Effector memory CD4-positive, alpha-beta T cell (primary cell): ENCODE measurements at places on chromosomes 3 and 15.

- no peak for DNase-seq
These were observed 431.4 kb downstream of the GRM7 start for GRCh38 chr3:7292362-7292761.

GRCh38 chr3:26312816-26313215, 309.8 kb upstream of the LRRC3B start:
- no peak for DNase-seq

DNA sequence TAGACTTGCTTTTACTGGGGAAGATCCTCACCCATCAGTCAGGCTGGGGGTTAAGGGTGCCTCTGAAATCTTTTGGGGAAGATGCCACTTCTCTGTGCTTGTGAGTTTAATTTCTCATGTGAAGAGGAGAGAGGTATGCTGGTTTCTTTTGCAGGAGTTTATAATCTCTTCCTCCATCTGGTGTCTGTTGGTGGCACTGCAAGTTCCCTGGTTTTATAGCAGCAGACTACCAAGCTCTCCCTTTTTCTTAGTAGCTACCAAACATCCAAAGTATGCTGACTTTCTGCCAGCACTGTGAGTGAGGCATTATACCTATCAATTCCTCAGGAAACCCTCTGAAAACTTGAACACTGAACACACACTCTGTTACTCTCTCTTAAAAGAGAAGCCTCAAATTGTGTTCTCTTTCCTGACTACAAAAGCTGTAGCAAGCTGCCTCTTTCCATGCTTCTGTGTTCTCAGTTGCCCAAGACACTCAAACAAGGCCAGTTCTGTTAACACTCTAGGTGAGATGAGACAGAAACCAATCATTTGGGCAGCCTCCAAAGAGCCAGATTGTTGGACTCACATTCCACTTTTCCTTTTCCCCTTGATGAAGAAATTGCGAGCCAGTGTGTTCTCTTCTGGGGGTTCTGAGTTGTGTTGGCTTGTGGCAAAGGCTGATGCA, 299.5 kb downstream of the GAP43 start:
- no peak for DNase-seq

- DNase-seq, result no peak
These were observed 549.5 kb downstream of the PYDC2 start for GRCh38 chr3:192010490-192010889.

GRCh38 chr15:101266787-101267186, 10.5 kb downstream of the SELENOS start:
- DNase-seq, result no peak

DNA sequence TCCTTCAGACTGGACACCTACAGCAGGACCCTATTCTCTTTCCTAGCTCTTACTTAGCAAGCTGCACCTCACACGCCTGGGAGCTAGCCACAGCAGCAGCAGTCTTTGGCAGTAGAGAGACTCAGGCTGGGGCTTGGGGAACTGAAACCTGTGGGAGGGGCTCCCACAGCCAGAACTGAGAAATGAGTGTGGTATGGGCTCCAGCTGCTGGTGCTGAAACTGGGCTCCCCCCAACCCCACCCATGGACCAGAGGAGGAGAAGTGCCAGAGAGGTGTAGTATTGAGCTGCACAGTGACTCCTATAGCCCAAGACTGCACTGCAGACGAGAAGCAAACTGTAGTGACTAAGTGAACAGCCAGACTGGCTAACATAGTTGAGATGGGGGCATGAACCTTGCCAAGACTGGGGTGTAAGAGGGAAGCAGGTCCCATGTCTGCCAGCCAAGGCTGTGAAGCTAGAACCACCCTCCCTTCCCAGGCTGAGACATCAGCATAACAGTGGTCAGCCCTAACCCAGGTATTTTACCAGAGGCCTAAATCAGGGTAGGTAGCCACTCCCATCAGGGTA, 62.5 kb downstream of the MYO5A start:
- no peak for DNase-seq

DNA sequence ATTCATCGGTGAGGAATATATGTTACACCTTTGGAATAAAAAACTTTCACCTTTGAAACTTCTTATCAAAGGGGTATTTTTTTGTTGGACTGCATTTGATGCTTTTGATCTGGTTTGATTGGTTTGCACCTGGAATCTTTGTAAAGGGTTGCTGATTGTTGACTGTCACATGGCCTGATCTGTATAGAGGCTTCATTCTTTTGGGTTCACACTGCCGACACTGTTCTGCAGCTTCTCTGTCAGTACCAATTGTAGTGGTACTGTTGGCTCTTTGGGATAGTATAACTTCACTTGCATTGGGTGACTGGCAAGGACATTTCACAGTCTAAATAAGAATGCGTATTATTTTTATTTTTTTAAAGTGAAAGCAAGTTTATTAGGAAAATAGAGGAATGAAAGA, 155.7 kb downstream of the DOCK3 start:
- no peak for DNase-seq

- no peak for DNase-seq
These were observed 28.6 kb upstream of the ACKR4 start for GRCh38 chr3:132568422-132568821.

GRCh38 chr3:120093911-120094775, at the start of gene GSK3B:
Gene GSK3B (minus strand): TSS chr3:120094447. CDS start chr3:120093434, 1,013 bp downstream.
- DNase-seq, result peak; percentile 65

- DNase-seq, result no peak
These were observed 53.5 kb downstream of the MAGEF1 start for GRCh38 chr3:184658223-184658928.

- DNase-seq, result no peak
These were observed 151.9 kb downstream of the RBPMS2 start for GRCh38 chr15:64623347-64623996.

- no peak for DNase-seq
These were observed 50.4 kb downstream of the PDE8A start for GRCh38 chr15:85031944-85032558.

GRCh38 chr3:114272271-114272670, 21.6 kb upstream of the TIGIT start:
- DNase-seq, result no peak

- DNase-seq, result no peak
These were observed 34.5 kb upstream of the INSYN1 start for GRCh38 chr15:73787621-73788020.

DNA sequence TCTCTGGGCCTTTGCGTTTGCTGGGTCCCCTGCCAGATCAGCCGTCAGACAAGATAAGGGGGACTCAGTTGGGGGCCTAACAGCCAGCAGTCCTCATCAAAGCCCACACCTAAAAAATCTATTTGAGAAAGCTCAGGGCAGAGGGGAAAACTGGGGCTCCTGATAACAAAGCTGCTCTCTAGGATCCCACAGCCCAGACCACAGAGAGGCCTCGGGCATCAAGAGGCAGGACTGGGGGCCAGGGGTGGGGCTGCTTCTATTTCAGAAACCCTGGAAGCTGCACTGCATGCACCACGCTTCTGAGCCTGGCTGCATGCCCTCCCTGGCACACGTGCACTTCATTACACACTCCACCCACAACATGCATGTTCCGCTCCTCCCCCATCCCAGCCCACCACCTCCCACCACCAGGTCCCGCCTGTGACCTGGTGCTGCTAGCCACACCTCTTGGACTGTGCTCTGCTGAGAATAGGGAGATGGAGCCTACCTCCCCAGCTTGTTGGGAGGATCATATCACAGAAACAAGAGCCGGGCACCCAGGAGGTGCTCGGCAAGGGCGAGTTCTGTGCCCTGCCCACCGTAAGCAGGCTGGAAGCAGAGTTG, 26.6 kb downstream of the FBLN2 start:
- no peak for DNase-seq

DNA sequence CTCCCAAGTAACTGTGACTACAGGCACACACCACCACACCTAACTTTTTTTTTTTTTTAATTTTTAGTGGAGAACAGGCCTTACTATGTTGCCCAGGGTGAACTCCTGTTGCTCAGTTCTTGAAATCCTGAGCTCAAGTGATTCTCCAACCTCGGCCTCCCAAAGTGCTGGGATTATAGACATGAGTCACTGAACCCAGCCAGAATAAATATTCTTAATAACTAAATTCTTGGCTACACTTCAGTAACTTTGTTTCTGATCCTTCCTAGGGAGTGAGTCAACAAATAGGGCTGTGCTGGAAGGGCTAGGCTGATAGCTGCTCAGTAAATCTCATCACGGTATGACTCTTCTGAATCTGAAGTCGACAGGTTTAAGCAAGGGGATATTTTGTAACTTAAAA, 56.6 kb downstream of the P3H2 start:
- DNase-seq, result no peak

GRCh38 chr15:89330119-89330518, 4.5 kb downstream of the POLG start:
- DNase-seq, result no peak

- DNase-seq, result no peak
These were observed 41.4 kb upstream of the EIF1B start for GRCh38 chr3:40267937-40268724.

DNA sequence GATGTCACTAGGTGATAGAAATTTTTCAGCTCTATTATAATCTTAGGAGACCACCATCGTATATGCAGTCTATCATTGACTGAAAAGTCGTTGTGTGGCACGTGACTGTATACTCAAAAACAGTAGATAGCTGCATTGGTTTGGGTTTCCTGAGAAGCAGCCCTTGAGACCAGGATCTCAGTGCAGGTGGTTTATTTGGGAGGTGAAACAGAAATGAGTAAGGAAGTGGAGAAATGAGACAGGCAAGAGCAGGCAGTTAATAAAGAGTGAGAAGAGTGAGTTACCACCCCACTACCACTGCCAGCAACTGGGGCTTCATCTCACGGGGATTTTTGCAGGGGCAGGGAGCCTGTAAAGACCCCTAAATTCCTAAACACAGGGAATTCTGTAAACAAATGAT, 221.0 kb downstream of the SHQ1 start:
- no peak for DNase-seq

GRCh38 chr15:93166675-93167074, 77.7 kb upstream of the RGMA start:
- no peak for DNase-seq

DNA sequence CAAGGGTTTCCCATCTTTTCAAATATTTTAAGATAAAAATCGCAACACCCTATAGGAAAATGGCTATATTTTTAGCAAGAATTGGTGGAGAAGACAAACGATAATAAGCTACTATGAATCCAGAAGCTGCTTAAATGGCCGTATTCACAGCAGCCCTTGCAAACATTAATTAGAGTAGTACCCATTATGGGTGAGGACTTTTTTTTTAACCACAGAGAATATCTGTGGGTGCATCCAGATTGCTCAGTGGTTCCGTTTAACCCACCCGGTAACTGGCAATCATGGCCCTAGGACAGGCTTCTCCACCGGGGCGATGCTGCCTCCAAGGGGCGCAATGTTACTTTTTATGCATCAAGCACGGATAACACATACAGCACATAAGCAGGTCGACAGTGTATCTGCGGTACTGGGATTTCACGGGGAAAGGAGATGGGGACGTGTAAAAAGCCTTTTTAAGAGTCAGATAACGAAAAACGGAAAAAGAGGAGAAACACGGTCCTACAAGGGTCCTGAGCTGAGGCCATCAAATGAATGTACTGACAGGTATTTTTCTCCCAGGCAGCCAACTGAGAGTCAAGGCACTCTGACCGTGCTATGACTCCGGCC, 968 bp upstream of the TMEM266 start:
- DNase-seq, result no peak

- no peak for DNase-seq
These were observed 26.4 kb upstream of the KLF13 start for GRCh38 chr15:31300208-31300661.

GRCh38 chr3:175374705-175375104, 515.6 kb downstream of the NAALADL2 start:
- no peak for DNase-seq

DNA sequence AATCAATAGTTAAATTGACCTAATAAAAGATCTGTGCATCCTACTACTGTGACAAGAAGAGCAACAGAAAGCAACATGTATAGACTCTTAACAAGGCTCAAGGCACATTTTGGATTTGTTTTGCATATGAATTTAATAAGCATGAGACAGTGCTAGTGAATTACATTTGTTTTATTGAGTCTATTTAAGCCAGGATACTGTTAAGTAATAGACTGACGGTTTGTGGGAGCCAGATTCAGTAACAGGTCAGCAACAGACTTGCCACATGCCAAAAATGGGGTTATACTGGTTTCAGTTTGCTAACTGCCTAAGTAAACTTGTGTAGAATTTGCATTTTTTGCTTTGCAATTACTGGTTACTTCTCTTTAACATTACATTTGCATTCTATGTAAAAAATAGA, 54.0 kb downstream of the MBNL1 start:
- no peak for DNase-seq
